ENCODE measurements at places on chromosomes 2 and 18.

- no peak for DNase-seq
Measured at GRCh38 chr18:63374540-63374939, 7.5 kb upstream of the KDSR start.

DNA sequence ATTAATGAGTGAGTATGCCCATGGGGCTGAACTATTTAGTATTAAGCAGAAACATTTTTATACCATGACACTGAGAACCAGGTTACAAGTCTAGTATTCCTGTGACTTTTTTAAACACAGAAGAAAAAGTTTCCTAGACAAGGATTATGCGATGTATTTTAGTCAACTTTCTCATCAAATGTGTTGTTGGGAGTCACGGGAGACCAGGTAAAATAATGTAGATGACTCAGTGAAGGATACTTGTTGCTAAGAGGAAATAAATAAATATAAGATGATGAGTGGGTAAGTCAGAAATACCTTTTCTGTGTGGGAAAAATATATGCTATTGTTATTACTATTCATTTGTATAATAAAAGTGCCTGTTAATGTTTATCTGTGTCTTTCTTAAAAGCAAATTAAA, 23.4 kb downstream of the MBD5 start:
- no peak for DNase-seq

- DNase-seq = peak; percentile 21
Measured at GRCh38 chr18:8507915-8508705, 101.1 kb upstream of the RAB12 start.

- no peak for DNase-seq
Measured at GRCh38 chr2:1620081-1620480, 124.2 kb downstream of the PXDN start.

GRCh38 chr2:66305718-66306117, 129.2 kb upstream of the MEIS1 start:
- DNase-seq = no peak

DNA sequence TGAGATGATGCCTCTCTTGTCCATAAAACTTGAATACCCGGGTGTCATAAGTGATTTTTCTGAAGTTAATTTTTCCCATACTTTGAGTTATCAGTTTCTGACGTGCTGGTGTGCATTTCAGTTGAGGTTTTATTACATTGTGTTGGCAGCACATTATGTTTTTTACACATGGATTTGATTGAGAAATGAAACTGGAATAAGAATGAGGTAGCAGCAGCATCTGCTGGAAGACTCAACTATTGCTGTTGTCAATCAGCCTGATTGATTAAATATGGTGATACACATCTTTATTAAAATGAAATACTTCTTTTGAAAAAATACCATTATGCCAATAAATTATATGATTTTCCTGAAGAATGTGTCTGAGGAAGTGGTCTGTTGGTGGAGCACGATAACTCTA, 60.5 kb downstream of the INSIG2 start:
- peak; percentile 29 for DNase-seq
